Lower lobe of right lung (tissue), 2 donors: ENCODE measurements at places on chromosomes 12 and 14.

DNA sequence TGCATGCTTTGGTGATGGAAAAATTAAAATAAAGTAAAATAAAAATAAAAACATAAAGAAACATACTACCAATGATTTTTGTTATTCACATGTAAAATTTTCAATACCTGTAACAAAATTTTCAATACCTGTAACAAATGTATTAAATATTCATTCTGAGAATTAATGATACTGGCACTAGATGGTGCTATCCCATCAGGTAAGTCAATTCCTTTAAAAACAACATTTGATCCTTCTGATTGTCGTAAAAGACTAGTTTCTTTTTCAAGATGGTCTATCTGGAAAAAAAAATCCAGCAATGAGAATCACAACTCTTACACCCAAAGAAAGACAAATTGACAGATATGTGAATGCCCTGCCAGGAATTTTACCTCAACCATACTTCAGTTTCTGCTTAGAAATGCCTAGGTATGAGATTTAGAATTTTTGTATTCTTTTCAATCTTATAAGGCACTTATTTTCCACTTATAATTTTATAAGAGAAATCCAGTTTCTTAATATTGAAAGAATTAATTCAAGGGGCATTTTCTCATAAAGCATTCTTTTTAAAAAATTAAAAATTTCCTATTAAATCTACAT is 30.7 kb downstream of the CEP290 start:
- no peak for DNase-seq

DNA sequence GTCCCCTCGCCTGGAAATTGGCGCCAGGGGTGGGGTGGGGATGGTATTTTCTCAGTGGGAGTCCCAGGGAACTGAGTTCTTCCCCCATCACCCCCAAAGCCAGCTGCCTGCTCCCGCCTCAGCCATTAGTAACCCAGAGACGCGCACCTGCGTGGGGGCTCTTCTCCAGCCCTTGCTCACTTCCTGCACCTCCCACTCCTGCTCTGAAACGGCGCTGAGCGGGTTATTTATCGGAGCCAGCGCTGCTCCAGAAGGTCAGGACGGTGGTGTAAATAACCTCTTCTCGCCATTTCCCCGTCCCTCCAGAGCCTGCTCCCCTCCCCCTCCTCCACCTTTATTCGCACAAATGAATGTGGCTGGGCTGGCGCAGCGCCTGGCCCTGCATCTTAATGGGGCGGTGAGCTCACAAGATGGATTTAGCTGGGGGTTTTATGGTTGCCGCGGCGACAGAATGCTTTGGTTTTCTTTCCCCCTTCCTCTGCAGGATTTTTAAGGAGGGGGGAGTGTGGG is 12.2 kb downstream of the GPR84 start:
- peak; percentile 71 for DNase-seq

- no peak for DNase-seq
These were observed 159.9 kb downstream of the BMP4 start for GRCh38 chr14:53796734-53797133.

DNA sequence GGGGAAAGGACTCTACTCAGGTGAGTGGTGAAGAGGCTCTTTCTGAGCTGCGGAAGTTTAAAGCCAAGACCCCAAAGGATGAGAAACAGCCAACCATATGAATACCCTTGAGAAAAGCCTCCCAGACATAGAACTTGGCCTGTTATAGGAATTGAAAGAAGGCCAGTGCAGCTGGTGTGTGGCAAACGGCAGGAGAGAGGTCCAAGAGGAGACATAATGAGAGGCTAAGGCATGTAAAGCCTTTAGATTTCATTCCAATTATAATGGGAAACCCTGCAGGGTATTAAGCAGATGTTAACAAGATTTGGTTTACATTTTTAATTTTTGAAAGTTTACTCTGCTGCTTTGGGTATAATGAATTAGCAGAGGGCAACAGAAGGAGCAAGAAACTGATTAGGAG is 552.1 kb upstream of the FBXO33 start:
- DNase-seq: no peak
